ENCODE measurements at places on chromosomes 2 and 18.

DNA sequence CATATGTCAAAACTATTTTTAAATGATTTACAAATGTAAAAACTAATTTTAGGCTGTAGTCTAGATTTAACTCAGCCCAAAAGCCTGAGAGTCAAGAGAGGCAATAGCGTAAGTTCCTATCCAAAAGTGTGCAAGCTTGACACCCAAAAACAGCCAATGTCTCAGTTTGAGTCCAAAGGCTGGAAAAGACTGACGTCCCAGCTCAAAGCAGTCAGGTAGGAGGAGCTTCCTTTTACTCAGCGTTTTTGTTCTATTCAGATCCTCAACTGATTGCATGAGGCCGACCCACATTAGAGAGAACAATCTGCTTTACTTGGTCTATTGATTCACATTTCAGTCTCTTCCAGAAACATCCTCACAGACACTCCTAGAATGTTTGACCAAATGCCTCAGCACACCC lies 51.8 kb downstream of the MYL12B start:
- no peak for DNase-seq

DNA sequence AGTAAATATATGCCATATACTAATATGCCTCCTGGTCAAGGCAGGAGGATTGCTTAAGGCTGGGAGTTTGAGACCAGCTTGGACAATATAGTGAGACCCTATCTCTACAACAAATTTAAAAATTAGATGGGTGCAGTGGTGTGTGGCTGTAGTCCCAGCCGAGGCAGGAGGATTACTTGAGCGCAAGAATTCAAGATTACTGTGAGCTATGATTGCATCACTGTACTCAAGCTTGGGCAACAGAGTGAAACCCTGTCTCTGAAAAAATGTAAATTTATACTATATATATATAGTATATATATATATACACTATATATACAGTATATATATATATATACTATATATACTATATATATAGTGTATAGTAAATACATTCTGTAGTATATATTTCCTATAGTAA lies 30.0 kb upstream of the NPC1 start:
- no peak for DNase-seq

DNA sequence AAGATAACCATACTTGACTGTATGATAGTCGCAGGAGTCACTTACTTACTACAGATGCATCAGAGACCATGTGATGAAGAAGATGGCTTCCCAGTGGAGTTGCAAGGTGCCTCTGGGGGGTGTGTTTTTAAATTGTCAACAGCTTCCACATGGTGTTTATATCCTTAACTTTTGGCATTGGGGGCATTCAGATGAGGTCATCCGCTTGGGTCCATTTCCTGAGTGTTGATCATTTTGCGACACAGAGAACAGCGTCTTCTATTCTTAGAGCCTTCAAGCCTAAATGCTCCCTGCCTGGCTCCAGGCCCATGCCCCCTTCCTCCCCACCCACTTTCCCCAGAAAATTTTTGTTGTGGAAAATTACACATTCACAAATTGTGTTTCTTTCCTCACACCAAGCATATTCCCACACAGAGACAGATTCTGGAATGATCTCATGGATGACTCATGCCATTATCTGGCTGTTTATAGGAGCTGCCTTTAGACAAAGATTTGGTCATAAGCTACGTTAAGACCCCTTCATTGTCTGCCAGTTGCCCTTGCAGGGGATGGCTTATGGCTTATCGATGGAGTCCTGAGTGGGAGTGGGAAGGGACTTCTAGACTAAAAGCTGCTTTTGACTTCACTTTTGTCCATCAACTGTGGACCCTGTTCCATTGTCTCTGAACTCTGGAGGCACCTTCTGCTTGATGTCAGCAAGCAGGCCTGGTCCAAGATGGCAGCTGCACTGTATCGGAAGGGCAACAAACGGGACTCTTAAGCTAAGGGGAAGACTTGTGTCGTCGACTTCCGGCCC lies 91.8 kb downstream of the CABLES1 start:
- DNase-seq: no peak

DNA sequence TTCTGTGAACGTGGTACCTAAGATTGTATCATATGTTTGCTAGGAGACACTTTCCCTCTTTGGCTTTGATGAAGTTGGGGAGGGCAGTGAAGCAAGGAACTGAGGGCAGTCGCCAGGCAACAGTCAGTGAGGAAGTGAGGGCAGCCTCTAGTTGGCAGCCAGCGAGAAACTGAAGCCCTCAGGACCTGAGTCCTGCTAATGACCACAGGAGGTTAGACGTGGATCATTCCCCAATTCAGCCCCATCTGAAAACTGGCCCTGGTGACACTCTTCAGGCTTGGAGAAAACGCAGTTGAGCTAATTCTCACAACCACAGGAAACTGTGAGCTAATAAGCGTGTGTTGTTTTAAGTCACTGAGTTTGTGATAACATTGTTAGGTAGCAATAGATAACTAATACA lies 84.5 kb upstream of the REG3G start:
- no peak for DNase-seq

DNA sequence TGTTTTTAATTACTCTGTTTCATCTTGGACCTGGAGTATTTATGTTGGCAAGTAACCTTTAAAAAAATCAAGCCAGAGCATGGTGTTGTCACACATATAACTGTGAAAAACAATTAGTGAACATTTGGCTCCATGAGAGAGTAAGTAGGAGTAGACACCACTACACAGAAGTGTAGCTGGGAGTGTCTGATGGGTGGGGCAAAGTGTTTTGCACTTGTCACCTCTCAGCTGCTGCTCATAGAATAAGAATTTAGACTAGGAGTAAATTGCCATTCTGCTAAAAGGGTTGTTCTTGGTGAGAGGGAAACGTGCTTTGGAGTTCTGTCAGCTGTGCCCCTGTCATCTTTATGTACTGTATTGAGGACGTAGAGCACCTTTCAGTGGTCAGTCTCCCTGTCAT lies 114.5 kb downstream of the TTC27 start:
- no peak for DNase-seq

- DNase-seq: no peak
These were observed 23.1 kb downstream of the SERPINB11 start for GRCh38 chr18:63725682-63726480.

DNA sequence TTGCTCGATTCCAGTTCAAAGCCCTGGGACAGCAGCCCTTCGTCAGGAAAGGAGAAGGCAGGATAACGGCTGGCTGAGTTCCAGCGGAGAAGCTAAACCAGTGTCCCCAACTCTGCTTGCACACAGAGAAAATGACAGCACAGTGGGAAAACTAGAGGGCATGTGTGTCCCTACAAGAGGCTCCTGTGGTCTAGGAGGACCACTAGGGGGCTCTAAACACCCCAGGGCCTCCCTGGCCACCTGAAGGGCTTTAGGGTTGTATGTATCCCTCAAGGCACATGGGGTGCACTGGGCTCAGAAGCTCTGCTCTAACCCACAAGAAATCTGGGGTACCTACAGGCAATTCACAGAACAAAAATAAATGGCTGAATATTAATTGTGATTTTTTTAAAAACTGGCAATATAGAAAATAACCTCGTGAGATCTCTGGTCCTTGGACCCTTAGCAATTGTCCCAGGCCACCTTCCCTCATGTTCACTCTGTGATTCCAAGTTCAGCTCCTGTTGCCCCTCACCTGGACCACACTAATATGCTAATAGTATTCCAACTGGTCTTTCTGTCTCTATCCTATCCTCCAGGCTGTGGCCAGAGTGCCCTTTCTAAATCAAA lies 17.5 kb downstream of the STAT1 start:
- no peak for DNase-seq

GRCh38 chr2:55231546-55232083 lies 478 bp downstream of the CLHC1 start:
- DNase-seq: no peak

- DNase-seq: no peak
These were observed 232 bp downstream of the SNED1 start for GRCh38 chr2:240998706-240998994.

GRCh38 chr18:39523281-39523680 lies 1957.7 kb upstream of the CELF4 start:
- DNase-seq: no peak

- DNase-seq: no peak
These were observed 7.0 kb upstream of the ALPK2 start for GRCh38 chr18:58635891-58636290.

GRCh38 chr2:199977984-199978415 lies 22.6 kb downstream of the MAIP1 start:
- DNase-seq: no peak

Measured in activated B cell treated with CpG ODN at 0.5 μM for 24 hours (primary cell).